ENCODE measurements at places on chromosomes 4 and X. TPM values are rescaled to one million over a fixed set of nuclear protein-coding genes. Genes with fewer than 3 reads are reported as not detected.
A peak's percentile ranks its signal among the peaks of the same experiment; 100 is the strongest.

DNA sequence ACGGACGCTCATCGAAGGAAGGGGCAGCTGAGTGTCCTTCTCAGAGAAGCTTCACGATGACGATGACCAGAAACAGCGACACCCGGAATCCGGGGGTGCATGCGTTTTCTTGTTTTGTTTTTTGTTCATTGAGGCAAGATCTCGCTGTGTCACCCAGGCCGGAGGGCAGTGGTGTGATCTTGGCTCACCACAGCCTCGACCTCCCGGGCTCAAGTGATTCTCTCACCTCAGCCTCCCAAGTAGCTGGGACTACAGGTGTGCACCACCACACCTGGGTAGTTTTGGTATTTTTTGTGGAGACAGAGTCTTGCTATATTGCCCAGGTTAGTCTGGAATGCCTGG, 19.8 kb downstream of the DGKQ start:
- no peak for DNase-seq

Gene TCEAL7
- total RNA-seq, result 8.1 TPM

Gene KCNIP4
- 3.3 TPM for total RNA-seq

Gene SPANXD
- not detected for total RNA-seq

DNA sequence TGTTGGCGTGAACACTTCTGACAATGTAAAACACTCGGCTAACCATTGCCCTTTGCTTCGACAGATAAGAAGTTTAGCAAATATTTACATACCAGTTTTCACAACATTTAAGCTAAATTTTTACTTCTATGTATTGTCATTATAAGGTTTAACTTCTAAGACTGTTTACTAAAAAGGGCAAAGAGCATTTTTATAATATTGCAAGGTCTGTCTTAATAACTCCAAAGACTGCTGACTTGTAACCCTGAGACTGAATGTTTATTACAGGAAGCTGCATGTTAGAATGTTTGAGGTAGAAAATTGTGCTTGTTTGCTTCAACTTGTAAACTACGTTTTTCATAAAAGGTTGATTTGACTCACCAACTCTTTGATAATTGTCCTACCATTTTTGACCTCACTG, 213.2 kb upstream of the RPS6KA3 start:
- no peak for DNase-seq

- DNase-seq, result no peak
Observed at GRCh38 chrX:39310891-39311290, 509.6 kb downstream of the MID1IP1 start.

- peak; percentile 70 for DNase-seq
Observed at GRCh38 chr4:185597532-185598188, 62.4 kb upstream of the PDLIM3 start.

DNA sequence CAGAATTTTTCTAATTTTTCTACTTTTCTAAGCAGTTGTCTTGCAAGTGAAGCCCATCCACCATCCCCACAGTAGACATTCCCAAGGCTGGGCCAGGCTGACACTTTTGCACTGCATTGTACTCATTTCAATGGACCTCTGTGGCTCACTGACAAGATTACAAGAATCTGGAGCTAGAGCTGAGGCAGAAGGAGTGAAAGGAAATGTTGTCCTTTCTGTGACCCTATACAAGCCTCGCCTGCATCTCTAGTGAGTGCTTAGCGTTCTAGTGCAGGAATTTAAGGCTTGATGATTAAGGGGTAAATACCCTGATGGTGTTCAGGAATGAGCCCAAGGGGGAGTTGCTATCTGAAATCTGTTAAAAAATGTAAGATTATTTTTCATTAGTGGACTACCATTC, 6.3 kb downstream of the MAGED1 start:
- DNase-seq, result no peak

- DNase-seq, result no peak
Observed at GRCh38 chrX:25646156-25646555, 492.0 kb upstream of the MAGEB18 start.

DNA sequence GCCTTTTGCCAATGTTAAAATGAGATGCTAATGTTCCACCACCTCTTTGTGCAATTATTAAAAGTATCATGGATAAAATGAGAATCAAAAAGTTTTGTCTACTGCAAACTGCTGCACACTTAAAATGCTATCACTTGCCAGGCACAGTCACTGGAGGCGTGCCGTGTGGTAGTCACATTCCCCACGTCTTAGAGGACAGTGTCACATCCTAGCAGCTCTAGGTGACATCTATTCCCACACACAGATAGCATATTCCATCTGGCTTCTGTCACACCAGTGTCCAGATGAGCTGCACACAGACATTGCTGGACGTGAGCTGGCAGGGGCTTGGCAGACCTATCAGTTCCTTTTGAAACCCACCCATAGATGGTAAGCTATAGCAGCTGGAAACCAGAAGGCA, 47.0 kb downstream of the NSG1 start:
- DNase-seq, result no peak

Gene CT45A10
- total RNA-seq, result not detected

Gene STAG2
- 58.0 TPM for total RNA-seq

Gene HSD17B13
- 0.95 TPM for total RNA-seq

Gene MAGEB10
- not detected for total RNA-seq

DNA sequence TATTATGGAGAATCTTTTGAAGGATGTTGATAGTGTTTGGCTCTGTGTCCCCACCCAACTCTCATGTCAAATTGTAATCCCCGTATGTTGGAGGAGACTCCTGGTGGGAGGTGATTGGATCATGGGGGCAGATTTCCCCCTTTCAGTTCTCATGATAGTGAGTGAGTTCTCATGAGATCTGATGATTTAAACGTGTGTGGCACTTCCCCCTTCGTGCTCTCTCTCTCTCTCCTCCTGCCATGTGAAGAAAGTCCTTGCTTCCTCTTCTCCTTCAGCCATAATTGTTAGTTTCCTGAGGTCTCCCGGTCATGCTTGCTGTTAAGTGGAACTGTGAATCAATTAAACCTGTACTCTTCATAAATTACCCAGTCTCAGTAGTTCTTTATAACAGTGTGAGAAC, 166.1 kb upstream of the NUDT6 start:
- no peak for DNase-seq

GRCh38 chrX:68204521-68205038, 228.7 kb downstream of the OPHN1 start:
- no peak for DNase-seq

Gene AVPR2
- total RNA-seq, result 1.1 TPM

DNA sequence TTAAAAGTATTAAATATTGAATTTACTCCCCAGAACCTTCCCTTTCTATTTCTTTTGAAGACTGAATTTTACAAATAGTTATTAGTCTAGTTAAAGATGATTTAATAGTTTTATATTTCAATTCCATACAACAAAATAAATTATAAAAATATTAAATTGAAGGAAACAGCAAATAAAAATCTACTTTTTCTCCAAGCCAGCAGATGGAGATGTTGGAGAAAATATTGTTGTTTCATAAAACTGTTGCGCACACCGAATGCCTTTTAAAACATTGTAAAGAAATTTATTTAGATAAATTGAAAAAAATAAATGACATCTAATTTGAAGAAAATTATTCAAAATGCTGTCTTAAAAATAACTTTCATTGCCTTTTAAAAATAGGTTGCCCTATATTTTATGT, 5.5 kb downstream of the GRIA2 start:
- no peak for DNase-seq

Gene FMR1NB
- total RNA-seq, result not detected

DNA sequence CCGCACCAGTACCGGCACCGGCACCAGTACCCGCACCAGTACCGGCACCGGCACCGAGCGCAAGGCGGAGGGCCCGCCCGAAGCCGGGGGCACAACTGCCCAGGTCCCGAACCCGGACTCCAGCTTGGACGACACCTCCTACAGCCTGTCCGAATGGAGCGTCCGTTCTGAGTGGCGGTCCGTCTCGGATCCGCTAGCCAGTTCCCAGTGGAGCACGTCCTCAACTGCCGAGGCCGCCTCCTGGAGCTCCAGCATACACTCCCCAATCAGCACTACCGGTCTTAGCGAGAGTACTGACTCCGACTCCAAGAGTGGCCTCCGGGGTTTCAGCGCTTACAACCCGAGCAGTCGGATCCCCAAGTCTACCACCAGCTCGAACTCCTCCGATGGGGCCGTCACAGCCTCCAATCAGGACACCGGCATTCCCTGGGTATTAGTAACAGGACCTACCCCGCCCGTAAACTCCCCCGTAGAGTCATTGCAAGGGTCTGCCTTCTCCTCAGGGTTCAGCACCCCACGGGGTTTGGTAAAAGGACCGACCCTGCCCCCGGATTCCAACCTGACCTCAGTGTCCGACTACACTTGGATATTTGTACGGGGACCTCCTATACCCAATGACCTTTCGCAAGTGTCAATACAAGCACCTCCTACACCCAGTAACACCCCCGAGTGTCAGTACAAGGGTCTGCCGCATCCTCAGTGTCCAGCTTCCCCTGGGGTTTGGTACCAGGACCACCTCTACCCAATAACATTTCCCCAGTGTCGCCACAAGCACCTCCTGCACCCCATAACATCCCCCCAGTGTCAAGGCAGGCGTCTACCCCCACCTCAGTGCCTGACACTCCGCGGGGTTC, 721 bp upstream of the MAOA start:
- peak; percentile 25 for DNase-seq

- no peak for DNase-seq
Observed at GRCh38 chr4:26912810-26913209, 52.2 kb downstream of the STIM2 start.

- DNase-seq, result peak; percentile 39
Observed at GRCh38 chr4:146224326-146224966, 10.1 kb downstream of the REELD1 start.

GRCh38 chrX:154602226-154602625, 16.9 kb downstream of the CTAG1B start:
- DNase-seq, result no peak

DNA sequence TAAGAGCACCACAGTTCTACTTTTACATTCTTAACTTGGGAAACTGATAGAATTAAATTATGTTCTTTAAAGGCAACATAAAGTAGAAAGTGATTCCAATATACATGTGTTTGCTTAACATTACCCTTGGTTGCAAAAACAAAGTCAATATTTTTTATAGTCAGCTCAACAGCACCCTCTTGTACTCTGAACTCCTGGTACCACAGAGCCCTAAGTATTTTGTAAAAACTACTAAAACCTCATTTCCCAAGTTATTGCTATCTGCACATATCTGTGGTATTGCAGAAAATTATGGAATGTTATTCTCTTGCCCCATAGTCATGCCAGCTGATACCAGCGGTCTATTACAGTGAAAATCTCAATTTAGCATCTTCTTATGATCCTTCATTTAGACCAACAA, 2.9 kb downstream of the KIF4A start:
- no peak for DNase-seq

- DNase-seq, result no peak
Observed at GRCh38 chr4:56619160-56619559, 61.9 kb downstream of the HOPX start.

Gene ETDB
- total RNA-seq, result not detected

- DNase-seq, result no peak
Observed at GRCh38 chr4:142416121-142416520, 430.0 kb downstream of the INPP4B start.
